ENCODE measurements at places on chromosomes 7 and 10.

- DNase-seq: no peak
Measured at GRCh38 chr7:144991041-144991440, 155.2 kb upstream of the TPK1 start.

GRCh38 chr10:6535156-6535764 lies 44.8 kb downstream of the PRKCQ start:
- no peak for DNase-seq

DNA sequence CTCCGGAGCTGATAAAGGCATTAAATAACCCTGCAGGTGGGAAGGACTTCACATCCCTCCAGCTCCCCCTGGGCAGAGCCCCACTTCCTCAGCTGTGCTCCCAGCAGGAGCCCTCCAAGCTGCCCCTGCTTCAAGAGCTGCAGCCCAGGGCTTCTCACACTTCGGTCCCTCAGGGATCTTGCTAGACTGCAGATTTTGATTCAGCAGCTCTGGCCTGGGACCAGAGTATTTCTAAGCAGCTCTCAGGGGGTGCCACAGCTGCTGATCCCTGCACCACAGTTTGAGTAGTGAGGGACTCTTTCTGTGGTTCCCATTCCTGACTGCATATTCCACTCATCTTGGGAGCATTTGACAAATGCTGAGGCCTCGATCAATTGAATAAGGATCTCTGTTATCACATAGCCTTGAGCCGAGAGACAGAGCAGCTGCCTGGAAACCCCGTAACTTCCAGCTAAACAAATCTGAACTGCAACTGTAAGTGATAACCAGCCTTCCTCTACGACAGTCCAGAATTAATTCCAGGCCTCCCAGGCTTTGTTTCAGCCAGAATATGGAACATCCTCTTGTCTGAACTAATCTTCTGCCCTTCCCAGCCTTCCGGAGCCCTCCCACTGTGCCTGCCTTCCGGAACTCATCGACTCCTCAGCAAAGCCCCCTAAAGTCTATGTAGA lies 161.4 kb downstream of the CCDC3 start:
- DNase-seq: no peak

DNA sequence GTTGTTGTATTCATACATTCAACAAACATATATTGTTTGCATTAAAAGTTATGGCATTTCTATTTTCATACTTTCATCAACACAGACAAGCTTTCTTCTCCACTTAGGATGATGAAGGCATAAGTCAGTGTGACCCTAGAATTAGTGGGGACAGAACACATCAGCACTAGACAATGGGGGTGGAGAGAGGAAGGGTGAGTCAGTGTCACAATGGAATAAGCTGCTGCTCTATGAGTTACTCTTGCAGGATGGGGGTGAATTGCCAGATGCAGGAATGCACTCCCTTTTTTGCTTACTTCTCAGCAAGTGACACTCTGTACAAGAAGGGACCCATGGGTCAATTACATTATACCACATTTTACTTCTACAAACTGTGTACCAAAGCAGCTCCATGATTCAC lies 74.0 kb downstream of the DGKI start:
- DNase-seq: no peak

- DNase-seq: no peak
Measured at GRCh38 chr7:16791071-16791470, 13.7 kb downstream of the AGR2 start.

GRCh38 chr10:126919426-126919825 lies 14.2 kb downstream of the DOCK1 start:
- DNase-seq: peak; percentile 83

GRCh38 chr10:131667561-131667960 lies 233.2 kb upstream of the PPP2R2D start:
- no peak for DNase-seq

DNA sequence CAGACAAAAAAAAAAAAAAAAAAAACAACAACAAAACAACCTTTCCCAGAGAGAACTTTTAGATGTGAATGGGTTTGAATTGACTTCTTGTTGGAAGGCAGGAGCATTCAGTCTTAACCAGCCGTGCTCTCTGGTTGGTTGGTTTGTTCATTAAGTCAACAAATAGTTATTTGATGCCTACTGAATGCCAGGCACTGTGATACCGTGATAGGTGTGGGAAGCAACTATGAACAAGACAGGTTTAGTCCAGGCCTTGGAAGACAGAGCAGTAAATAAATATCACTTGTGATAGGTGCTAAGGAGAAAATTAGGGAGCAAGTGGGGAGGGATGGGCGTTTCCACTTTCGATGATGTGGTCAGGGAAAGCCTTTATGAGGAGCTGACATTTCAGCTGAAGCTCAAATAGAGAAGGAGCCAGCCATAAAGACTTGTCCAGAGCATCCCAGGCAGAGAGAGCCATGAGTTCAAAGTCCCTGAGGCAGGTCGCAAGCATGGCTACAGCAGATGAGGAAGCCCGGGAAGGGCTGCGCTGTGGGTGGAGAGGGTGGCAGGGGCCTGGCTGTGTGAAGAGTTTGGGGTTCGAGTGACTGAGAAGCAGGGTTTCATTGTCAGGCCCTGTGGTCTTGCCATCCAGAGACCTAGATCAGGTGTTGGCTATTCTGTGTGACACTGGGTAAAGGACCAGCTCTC lies 8.0 kb downstream of the TSPAN15 start:
- no peak for DNase-seq

GRCh38 chr10:70589762-70590654 lies 12.5 kb downstream of the PRF1 start:
- no peak for DNase-seq

GRCh38 chr10:104824380-104825006 lies 183.4 kb downstream of the SORCS3 start:
- no peak for DNase-seq

DNA sequence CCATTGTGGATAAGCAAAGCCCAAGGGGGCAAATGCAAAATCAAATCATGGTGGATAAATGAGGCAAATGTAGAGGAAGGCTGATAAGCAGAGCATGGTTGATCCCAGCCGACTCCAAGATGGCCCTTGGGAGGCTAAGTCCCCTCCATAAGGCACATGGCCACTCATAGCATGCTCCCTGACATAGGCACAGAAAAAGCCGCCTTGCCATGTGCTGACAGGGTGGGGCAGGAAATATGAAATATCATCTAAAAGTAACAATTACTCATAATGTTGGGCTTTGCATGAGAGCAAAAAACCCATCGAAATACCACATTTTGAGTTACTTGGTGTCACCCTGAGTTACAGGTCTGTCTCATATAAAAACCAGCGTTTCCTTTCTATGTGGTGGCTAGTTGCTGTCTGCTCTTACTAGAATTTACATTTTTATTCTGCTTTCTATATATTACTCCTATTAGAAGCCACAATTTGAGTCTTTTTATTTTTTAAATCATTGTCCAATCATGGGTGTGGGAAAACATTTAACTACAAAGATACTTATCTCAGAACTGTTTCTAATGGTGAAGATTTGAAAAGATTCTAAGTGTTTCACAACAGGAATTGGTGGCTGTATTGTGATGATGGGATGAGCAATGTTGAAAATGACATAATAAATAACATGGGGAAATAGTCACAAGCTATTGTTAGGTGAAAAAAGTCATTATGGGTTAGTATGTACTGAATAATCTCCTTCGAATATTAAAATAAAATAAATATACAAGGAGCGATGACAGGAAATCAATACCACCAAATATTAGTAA lies 102.7 kb downstream of the CUBN start:
- no peak for DNase-seq

DNA sequence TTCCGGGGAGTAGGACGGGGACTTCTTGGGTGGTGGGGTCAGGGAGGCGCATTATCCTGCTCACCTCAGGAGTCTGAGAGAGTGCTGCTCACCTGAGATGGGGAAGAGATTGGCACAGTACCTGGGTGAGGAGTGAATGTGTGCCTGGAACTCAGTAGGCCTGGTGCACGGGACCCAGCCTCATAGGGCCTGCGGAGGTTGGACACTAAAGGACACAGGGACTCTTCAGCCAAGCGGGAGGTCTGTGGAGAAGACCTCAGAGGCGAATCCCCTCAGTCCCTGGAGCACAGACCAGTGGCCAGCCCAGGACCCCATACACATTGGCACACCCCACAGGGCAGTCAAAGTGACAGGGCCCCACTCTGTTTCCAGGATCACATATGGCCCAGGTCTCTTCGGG lies 73.2 kb downstream of the OAT start:
- DNase-seq: no peak

- DNase-seq: no peak
Measured at GRCh38 chr10:11906714-11907113, 83.6 kb downstream of the PROSER2 start.

DNA sequence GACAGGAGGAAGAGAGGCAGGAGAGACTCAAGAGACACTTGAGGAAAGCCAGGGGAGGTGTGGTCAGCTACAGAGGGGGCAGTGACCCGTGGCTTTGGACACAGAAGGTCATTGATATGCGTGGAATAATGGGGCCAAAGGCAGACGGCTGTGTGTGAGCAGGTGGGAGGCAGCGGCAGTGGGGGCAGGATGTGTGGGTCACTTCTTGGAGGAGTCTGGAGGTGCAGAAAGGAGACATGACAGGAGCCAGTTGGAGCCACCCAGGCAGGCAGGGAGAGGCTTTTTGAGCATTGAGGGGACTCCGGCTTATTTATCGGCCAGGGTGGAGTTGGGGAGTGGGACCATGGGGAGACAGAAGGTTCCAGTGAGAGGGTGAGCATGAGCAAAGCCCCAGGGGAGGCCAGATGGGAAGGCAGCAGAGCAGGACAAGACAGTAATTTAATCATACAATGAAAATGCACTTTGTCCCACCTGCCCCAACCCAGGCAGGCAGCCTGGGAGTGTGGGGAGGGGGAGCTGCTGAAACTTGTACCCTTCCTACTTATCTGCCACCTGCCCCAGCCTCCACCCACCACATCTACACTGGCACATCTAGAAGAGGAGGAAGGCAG lies 5.0 kb downstream of the LDB3 start:
- no peak for DNase-seq

- DNase-seq: no peak
Measured at GRCh38 chr7:157158400-157158799, 19.7 kb downstream of the UBE3C start.

DNA sequence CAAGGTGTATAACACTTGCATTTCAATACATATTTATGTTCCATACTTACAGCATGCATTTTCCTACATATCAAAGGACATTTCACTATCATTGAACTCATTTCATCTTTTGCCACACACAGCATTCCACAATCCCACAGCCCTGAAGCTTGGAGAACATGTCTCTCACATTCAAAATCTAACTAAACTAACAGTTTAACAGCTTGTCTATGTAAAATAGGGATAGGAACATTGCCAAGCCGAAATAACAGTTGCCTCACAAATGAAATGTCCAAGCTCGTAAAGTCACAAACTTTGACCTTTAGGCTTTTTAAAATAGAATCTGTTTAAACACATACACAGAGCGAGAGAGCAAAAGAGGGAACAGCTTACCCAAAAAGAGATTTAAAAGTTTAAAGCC lies 65.3 kb downstream of the HGF start:
- no peak for DNase-seq

DNA sequence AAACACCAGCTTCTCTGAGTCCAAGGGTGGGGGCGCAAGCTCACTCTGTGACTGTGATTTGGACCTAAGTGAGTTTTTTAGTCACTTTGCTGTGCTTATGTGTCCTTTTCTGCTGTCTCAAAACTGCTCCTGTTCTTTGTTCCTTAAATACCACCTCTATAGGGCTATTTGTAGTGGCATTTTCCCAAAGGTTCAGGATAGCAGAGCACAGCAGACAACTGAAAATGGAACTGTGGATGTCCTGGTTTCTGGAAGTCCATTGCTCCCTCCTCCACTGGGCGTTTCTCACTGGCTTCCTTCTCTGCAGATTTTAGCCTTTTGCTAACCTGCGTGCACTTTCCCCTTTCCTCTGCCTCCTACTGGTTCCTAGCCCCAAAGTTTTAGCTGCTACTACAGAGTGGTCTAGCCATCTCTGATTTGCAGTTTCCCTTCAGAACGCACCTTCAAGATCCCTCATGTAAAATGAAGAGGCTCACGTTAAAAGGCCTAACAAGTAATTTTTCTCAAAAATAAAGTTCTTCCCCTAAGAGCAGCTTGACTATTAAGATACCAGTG lies 25.6 kb downstream of the BLVRA start:
- no peak for DNase-seq

- peak; percentile 82 for DNase-seq
Measured at GRCh38 chr10:71234970-71235685, 22.8 kb downstream of the UNC5B start.

GRCh38 chr10:104340641-104341040 lies 2.4 kb upstream of the ITPRIP start:
- DNase-seq: no peak

DNA sequence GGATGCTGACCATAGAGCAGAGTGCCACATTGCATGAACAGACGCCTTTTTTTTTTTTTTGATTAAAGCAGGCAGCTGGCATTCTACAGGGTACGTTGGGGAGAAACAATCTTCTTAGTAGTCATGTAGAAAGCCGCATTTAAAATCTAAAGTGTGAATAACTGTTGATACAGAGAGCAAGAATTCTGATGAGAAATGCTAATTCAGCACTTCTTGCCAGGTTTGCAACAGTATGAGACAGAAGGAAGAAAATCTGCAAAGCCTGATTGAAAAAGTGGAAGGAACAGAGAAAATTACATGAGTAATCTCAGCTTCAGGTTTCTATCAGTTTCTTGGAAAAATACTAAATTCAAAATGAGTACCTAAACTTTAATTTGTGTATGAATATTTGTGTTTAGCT lies 232.7 kb upstream of the CHRM2 start:
- no peak for DNase-seq

DNA sequence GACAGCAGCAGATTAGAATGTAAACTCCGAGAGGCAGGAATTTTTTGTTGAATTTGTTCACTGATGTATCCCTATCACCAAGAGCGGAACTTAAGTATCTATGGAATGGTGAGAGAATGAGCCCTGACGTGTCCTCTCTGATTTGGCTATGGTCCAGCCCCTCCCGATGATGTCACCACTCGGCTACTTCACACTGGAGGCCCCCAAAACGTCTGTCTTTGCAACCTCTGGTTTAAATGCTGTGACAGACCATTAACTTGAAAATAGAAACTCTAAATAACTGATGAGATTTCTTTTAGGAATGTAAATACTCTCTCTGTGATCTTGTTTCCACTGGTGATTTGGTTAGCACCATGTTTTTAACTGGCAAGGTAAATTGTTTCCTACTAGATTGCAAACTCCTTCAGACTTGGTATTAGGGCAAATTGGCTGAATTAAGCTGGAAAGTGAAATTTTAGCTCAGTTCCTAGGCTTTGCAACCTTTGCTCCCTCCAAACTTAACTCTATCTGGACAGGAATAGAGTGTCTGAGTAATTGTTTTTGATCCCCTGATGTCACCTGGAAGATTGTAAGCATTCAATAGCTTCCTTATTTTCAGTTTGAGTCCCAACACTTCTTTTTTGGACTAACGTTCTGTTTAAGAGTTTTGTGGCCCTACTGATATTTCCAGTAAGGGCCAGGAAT lies 19.1 kb downstream of the SLC16A12 start:
- no peak for DNase-seq

DNA sequence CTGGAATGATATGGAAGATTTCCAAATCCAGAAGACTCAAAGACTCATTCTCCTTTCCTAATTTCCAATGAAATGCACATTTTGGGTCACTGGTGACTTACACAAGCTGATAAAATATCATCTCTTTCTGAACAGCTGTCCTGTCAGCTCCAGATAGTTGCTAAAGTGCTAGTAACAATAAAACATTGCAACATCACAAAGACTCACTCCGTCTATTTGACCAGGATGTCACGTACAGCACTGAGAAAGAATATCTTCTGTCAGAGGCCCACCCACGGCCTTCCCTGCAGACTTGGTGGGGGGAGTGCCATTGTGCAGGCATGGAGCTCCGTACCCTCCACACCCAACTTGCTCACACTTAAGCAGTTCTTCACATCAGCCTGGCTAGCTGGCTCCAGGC lies 78.9 kb upstream of the EGR2 start:
- DNase-seq: no peak

- DNase-seq: no peak
Measured at GRCh38 chr10:21814866-21815265, 188.7 kb downstream of the DNAJC1 start.

GRCh38 chr10:100339236-100339635 lies 7.8 kb upstream of the SCD start:
- no peak for DNase-seq
